GM23338 (cell line): ENCODE measurements at places on chromosomes 11 and 22.

- no peak for DNase-seq
Observed at GRCh38 chr11:111574373-111575225, 27.6 kb upstream of the SIK2 start.

DNA sequence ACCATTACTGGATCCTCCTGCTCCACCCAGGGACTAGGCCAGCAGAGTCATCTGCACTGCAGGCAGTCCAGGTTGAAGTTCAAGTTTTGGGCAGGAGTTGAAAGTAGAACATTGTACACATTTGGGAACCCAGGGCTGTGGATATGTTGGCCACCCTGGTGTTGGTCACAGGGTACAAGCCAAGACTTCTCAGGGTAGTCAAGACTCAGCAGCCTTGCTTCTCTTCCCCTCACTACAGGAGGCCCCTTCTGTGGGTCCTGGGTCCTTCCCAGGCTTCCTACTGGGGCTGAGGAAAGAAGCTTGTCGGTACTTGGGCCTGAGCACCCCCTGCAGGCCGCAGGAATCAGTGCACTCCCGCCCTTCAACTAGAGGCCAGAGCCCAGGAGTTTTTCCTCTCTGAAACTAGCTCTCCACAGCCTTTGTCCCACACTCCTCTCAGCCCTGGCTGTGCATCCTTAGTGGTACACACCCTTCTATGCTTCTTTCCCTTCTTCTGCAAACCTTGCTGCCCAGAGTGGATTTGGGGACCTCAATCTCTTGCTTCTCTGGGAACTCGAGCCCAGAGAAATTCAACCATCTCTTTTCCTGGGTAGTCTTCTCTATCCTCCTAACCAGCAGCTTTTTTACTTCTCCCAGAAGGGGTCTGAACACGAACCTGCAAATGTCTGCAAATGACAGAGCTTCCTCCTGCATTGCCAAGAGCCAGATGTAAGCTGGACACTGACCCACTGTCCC, 2.6 kb upstream of the HPX start:
- peak; percentile 87 for DNase-seq

DNA sequence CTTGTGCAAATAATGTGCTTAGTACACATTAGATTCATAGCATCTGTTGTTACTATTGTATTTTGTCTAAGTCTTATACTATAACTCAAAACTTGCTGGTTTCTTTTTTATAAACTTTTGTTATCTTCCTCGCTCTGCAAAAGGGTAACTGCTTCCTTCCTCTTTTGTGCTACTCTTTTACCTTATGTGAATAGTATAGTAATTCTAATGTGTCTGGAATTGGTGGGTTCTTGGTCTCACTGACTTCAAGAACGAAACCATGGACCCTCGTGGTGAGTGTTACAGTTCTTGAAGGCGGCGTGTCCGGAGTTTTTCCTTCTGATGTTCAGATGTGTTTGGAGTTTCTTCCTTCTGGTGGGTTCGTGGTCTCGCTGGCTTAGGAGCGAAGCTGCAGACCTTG, 563.1 kb upstream of the LUZP2 start:
- no peak for DNase-seq

GRCh38 chr11:104529906-104530305, 366.0 kb upstream of the PDGFD start:
- no peak for DNase-seq

- no peak for DNase-seq
Observed at GRCh38 chr11:6440906-6441358, at the start of gene HPX. Gene HPX, minus strand, starts transcription at chr11:6440987. Its CDS starts 24 bp downstream, at chr11:6440963.

GRCh38 chr11:35792148-35792845, 129.7 kb downstream of the TRIM44 start:
- no peak for DNase-seq

DNA sequence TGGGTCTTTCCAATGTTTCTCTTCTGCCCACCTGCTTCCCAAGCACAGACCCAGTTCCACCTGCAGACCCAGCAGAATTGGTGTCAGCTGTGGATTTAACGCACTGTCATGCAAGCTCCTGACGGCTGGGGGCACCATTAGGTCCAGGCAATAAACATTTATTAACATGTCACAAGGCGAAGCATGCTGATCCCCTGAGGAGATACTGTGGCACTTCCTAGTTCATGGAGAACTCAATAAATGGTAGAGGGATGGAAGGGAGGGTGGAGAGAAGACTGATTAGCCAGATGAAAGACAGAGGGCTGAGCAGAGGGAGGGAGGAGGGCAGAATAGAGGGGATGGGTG, 68.3 kb upstream of the TSPAN18 start:
- DNase-seq, result peak; percentile 48

- DNase-seq, result no peak
Observed at GRCh38 chr11:66934950-66935779, 23.0 kb downstream of the PC start.

GRCh38 chr11:12274056-12274455, 103.3 kb upstream of the PARVA start:
- no peak for DNase-seq

DNA sequence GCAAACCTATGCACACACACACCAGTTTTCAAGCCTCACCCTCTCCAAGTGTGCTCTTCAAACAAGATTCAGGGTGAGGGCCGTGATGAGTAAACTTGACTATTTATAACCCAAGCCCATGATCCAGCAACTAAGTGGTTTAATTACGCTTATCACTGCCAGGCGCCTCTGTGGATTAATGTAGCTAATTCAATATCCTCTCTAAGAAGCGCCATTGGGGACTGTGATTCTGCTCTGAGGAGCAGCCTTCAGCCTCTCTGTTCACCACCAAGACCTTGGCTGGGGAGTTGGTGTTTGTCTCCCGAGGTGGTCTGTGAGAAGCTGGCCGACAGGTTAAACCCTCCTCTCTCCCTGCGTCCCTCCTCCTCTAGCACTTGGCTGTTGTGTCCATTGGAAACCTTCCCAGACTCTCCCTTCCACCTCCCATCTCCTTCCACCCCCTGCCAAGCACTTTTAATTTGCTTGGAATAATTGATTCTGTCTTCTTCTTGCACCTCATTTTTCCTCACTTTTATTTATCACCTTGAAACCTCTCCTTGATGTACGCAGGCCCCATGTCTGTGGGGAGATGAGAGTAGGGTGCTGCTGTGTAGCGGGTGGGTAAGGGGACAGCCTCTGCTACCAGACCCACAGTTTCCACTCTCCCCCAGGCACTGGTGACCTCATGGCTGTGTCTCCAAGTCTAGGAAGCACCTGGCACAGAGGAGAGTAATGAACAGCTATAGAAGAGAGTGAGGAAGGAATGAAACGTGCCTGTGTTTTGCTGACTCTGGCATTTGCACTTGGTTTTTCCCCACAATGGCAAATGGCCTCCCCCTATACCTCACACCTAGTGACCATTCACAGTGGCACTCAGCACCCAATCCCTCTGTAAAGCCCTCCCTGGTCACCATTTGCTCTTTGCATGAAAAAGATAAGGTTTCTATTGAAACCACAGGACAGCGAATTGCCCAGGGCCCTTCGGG, 236.6 kb downstream of the GRIK4 start:
- DNase-seq, result no peak

GRCh38 chr11:11478687-11479086, 125.6 kb upstream of the CSNK2A3 start:
- peak; percentile 83 for DNase-seq

GRCh38 chr11:120151536-120151935, 13.6 kb upstream of the TRIM29 start:
- DNase-seq, result no peak

- peak; percentile 96 for DNase-seq
Observed at GRCh38 chr11:93921695-93922468, 71.5 kb upstream of the VSTM5 start.

DNA sequence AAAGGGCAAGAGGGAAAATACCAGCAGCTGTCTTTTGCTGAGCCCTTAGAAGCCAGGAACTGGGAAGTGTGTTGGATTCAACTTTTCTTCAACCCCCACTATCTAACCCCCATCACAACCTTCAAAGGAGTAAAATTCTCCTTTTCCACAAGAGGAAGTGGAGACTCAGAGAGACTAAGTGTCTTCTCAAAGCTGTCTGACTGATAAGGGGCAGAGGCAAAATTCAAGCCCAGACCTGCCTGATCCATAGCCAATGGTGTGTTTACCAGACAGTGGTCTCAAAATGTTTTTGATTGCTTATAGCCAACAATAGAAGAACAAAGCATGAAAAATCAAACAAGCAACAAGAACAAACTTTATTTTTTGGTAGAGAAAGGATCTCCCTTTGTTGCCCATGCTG, 707.0 kb downstream of the NTM start:
- DNase-seq, result no peak

- no peak for DNase-seq
Observed at GRCh38 chr11:72598466-72598865, 75.8 kb downstream of the PDE2A start.

- DNase-seq, result peak; percentile 76
Observed at GRCh38 chr22:37734964-37735451, 38.2 kb downstream of the TRIOBP start.

GRCh38 chr11:115060840-115061239, 382.5 kb downstream of the NXPE2 start:
- DNase-seq, result no peak

- no peak for DNase-seq
Observed at GRCh38 chr11:95652002-95652472, 137.5 kb downstream of the FAM76B start.

DNA sequence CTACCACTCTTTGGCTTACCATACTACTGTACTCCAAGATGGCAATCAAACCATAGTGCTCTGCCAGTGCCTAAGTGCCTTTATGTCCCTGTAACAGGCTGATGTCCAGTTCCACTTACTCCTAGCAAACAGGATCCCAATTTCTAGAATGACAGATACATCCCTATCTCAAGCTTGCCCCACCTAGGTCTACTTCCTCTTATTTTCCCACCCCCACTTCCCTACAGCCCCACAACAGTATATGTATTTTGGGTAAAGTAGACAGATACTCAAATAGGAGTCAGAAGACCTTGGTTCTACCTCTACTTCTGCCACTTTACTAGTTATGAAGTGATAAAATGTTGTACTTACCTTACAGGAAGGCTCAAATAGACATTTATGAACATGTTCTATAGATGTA, 24.1 kb downstream of the SIK3 start:
- DNase-seq, result no peak

GRCh38 chr11:2700415-2701211, 819 bp upstream of the KCNQ1OT1 start:
- peak; percentile 74 for DNase-seq

GRCh38 chr11:14026961-14027360, 64.4 kb downstream of the SPON1 start:
- no peak for DNase-seq

DNA sequence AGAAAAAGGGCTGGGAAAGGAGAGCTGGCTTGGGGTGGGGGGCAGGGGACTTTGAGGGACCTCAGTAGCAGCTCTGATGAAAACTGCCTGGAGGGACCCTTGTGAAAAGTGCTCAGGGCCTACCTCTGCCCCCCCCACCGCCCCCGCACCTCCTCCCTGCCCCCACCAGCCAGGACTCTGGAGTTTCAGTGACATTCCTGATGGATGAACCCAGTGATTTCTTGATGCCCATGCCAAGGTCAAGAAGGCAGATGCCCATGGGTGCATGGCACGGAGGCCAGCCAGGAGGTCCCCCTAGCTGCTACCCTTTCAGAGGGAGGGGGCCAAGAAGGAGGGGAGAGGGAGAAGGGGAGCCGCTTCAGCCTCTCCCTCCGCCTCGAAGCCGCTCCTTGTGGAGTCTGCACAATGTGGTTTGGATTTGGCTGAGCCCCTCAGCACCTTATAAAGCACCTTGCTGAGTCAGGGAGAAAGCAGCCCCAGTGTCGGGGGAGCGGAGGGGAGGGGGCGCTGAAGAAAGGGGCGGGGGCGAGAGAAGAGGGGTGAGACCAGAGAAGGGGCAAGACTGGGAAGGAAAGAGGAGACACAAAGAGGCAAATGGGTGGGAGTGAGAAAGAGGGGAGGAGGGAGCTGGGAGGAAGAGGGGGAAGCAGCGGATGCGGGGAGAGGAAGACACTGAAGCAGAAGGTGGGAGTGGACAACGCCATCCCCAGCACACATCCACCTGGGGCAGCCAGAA, 2.1 kb upstream of the CLCF1 start:
- DNase-seq, result peak; percentile 64

GRCh38 chr22:46457502-46458488, 79.6 kb downstream of the CELSR1 start:
- DNase-seq, result no peak

DNA sequence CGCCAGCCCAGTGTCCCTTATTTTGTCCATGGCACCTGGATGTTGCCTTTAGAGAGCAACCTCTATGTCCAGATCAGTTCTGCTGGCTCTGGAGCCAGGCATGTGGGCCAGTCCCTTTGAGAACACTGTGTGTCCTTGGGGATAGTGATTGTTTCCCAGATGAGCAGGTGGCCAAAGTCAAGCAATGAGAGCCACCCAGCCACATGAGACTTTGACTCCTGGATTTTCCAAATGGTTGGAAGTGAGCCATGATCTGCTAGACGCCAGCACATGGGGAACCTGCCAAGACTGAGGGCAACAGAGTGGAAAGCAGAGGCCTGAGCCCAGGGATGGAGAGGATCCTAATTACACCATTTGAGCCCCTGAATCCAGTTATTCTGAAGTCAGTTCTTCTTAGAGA, 479.8 kb downstream of the OPCML start:
- DNase-seq, result no peak

DNA sequence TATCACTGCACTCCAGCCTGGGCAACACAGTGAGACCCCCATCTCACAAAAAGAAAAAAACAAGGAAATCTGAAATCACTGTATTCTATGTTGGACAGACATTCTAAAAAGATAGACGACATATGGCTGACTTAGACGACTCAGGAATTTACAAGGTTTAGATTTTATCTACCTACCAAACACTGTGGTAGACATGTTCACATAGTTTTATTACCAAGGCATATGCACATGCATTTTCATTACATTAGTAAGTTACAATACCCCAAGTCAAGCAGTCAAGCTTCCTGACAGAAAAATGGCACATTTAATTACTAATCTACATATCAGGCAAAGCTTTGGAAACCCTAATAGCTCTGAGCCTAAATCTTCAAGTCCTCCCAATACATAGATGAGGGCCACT, 262.2 kb downstream of the TTC28 start:
- no peak for DNase-seq

DNA sequence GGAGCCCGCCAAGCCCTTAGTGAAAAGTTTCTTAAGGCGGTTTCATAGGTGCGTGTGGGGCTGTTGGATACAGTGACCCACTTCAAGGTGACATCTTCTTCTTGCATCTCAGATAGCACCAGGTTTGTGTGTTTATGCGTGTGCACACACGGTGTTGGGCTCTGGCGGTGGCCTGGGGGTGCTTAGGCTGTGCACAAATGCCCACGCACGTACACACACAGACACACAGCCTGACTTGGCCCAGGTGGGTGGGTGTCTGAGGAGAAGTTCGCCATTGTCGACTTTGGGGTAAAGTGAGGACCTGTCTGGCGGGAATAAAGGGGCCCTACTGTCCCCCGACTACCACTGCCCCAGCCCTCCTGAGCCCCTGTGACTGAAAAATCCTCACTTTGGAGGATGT, 103.8 kb downstream of the KCNQ1 start:
- DNase-seq, result no peak

DNA sequence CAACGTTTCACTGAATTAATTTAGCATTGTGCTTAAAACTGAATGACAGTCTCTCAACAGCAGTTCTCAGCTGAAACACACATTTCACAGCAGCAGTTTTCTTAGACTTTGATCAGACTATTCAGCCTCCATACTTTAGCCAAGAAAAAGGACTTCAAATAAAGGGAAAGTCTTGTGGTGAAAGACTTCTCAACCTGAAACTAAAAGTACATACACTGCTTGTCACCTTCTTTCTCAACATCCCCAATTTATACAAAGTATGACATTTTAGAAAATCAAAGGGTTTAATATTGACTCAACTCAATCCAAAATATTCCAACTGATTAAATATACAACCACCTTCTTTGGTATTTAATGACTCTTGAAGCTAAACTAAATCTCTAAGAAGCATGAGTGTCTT, 419.0 kb downstream of the LRRC4C start:
- DNase-seq, result no peak

GRCh38 chr11:64502634-64503033, 88.4 kb upstream of the SLC22A12 start:
- no peak for DNase-seq
